Retinal pigment epithelial cell (primary cell): ENCODE measurements at places on chromosomes 11 and 22.

DNA sequence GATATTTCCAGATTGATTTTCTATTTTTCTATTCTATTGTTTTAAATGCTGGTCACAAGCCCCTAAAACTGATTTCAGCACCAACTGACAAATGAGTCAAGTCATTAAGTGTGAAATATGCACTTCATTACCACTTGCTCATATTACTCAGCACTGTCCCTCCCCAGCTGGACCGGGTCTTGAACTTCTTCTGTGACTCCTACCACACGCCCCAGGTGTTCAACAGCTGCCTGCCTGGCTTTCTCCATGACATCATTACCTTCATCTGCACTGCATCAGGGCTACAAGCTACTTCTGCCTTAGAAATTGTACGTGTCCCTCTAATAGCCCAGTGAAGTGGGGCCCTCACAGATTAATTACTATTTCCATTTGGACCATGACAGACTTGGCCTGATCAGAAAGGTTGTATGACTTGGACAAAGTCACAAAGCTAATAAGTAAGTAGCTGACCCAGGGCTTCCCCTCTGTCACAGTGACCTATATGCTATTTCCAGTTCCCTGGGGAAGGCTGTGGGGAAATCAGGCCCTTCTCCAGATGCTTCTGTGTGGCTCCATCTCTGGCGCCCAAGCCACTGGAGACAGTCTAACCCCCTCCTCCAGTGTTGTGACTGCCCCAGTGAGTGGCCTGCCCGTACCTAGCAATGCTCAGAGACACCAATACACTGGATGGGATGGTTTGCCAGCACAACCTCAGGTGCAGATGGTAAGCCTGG lies 18.1 kb downstream of the TBC1D10A start:
- DNase-seq, result no peak

DNA sequence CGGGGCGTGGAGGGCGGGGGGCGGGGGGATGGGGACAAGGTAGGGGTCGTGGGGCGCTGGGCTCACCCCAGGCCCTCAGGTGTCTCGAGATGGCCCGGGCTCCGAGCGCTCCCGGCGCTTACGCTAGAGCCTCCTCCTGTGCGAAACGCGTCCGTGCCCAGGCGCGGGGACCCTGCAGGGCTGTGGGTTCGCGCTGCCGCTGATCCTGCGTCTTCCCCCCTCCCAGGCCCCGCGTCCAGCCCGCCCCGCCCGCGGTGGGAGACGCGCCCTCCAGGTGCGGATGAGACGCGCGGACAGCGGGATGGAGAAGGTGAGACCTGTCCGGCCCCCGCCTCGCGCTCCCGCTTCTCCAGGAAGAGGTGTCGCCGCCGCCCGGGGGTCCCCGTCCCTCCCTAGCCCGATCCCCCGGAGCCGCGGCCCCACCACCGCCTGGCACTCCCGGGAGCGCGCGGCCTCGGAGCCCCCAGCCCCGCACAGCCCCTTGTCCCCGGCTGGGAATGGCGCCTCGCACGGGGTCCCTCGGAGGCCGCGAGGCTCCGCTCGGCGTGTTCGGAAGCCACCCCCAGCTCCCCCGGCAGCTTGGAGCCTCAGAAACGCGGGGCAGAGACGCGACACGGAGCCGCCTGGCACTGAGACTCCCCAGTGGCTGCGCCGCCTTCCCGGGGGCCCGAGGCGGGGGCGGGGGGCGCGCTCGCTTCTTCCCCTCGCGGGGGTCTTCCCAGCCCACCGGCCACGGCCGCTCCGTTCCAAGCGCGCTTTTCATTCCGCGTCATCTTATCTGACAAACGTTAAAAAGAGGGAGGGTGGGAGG lies 27.6 kb upstream of the TOLLIP start:
- no peak for DNase-seq

DNA sequence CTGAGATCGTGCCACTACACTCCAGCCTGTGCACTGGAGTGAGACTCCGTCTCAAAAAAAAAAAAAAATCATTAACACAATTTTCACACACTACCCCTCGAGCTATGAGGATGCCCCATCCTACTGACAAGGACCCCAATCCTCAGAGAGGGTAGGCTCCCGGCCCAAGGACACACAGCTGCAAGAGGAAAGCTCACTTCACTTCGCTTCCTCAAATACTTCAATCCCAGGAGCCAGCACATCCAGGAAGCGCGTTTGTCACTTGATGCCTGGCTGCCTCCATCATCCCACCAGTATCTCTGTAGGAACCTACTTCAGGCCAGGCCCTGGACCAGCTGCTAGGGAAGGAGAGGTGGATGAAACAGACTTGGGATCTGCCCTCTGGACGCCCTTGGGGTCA lies 144.0 kb downstream of the CRYBB2 start:
- DNase-seq, result no peak

DNA sequence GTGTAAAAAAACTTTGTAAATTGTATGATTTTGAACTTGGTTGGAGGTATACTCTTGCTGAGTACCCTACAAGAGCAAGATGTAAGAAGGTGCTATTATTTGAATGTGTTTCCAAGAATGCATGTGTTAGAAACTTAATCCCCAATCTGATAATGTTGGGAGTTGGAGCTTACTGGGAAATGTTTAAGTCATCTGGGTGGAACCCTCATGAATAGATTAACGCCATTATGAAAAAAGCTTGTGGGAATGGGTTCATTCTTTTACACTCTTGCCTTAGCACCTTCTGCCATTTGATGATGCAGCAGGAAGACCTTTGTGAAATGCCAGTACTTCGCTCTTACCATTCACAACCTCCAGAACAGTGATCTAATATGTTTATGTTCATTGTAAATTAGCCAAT lies 498.3 kb downstream of the TMEM135 start:
- no peak for DNase-seq

DNA sequence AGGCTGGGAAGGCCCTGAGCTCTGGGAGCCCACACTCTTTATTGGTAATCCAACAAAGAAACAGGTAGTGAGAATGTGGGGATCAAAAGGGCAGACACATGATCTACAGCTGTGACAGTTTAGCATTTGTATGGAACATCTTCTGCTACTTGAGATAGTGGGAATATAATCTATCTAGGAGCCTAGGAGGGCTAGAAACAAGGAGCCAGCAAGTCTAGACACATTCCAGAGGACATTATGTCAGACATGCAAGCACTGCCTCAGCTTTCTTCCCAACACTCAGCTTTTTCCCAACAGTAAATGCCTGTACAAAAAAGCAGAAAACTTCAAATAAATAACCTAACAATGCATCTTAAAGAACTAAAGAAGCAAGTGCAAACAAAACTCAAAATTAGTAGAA lies 1150.6 kb upstream of the RAG2 start:
- no peak for DNase-seq

DNA sequence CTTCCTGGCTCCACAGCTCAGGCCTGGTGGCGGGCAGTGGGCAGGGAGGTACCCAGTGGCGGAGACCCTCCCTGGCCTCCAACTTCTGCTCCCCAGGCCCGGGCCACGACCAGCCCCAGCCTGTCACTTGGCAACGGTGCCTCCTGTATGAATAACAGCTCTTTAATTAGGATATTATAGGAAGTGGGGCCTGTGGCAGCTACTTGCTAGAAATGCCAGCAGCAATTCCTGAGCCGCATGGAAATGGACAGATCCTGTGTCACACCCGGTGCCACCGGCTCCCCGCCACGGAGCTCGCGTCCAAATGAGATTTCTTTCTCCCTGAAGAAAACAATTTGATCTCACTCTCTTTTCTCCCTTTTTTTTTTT lies 104.5 kb downstream of the CHST1 start:
- DNase-seq, result no peak

- no peak for DNase-seq
Observed at GRCh38 chr22:48692734-48693376, 1134.8 kb downstream of the BRD1 start.

GRCh38 chr22:35966314-35967045 lies 62.1 kb downstream of the RBFOX2 start:
- DNase-seq, result no peak

DNA sequence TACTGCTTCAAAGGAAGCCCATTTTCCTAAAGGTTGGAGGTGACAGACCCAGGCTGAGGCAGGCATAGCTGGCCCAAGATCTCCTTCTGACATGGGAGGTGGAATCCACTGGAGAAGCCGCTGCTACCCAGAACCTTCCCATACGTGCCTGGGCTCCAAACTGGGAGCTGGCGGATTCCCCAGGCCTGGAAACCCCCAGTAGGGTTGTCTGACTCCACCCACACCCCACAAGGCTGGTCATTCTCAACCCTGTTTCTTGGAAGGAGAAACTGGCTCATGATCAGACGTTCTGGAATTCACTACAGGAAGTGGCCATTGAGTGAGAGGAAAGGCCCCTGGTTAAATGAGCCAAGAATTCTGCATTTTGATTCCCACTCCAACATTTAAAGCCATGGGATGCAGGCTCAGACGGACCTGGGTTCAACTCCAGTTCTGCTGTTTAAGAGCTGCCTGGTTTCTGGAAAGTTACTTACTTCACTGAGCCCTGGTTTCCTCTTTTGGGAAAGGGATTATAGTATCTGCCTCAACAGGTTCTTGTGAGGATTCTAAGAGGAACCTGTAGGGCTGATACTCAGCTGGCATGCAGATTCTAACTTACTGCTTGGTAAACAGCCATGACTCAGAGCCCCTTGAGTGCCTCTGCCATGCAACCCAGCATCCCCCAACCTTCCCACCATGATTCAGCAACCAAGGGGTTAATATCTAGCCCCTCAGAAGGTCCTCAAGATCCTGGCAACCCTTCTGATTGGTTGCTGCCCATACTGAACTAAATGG lies 19.4 kb upstream of the TSKU start:
- no peak for DNase-seq

- DNase-seq, result no peak
Observed at GRCh38 chr11:5224538-5225479, 2.1 kb downstream of the HBB start.

DNA sequence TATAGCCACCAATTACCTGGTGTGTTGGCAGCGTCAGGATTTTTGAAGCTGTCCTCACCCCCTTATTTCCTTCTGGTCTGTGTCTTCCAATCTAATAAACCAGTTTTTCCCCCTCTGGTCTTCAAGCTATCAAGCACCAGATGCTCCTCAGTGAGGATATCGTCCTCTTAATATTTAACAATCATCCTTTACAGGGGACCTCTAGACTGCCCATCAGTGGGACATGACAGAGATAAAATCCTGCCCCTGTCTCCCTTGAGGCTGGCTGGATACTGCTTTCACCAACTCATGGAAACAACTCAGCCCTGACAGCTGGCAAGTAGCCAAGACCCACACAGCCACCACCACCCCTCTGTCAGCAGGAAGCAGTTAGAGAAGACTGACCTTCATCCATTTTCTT lies 421.0 kb upstream of the API5 start:
- DNase-seq, result no peak

DNA sequence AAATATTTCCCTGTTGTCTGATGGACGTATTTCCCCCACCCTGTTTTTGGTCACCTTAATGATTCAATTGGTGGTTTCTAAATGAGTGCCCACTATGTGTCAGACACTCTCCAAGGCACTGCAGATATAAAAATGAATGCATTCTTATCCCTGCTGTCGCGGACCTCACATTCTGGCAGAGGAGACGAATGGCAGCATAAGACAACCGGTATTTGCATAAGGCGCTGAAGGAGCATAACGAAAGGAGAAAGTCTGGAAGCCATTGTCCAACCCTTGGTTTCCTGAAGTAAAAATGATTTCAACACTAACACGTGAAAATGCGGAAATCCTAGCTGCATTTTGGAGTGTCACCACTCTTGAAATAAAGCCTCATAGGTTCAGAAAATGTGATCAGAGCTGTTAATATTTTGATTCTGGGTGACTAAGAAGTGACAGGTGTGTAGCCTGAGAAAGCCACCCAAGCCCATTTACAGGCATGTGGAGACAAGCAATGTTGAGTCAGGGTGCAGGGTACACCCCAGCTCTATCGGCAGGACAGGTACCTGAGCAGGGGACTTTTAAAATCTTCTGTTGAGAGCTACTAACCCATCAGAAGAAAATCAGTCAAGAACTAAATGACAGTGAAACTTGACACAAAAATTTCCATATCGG lies 10.1 kb upstream of the GAB2 start:
- no peak for DNase-seq

DNA sequence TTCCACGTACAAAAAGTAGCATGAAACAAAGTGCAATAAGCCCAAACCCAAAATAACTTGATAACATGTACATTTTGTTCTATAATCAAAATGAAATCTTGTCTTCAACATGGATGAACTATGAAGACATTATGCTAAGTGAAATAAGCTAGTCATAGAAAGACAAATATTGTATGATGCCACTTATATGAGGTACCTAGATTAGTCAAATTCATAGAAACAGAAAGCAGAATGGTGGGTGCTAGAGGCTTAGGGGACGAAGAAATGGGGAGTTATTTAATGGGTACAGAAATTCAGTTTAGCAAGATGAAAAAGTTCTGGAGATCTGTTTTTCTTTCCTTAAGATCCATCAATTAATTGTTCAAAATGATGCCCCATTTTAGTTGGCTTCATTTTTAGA lies 7.5 kb downstream of the PGM2L1 start:
- DNase-seq, result no peak

- no peak for DNase-seq
Observed at GRCh38 chr22:35505399-35506258, 35.0 kb upstream of the RASD2 start.

- no peak for DNase-seq
Observed at GRCh38 chr22:44924710-44925109, 85.1 kb downstream of the PHF21B start.

DNA sequence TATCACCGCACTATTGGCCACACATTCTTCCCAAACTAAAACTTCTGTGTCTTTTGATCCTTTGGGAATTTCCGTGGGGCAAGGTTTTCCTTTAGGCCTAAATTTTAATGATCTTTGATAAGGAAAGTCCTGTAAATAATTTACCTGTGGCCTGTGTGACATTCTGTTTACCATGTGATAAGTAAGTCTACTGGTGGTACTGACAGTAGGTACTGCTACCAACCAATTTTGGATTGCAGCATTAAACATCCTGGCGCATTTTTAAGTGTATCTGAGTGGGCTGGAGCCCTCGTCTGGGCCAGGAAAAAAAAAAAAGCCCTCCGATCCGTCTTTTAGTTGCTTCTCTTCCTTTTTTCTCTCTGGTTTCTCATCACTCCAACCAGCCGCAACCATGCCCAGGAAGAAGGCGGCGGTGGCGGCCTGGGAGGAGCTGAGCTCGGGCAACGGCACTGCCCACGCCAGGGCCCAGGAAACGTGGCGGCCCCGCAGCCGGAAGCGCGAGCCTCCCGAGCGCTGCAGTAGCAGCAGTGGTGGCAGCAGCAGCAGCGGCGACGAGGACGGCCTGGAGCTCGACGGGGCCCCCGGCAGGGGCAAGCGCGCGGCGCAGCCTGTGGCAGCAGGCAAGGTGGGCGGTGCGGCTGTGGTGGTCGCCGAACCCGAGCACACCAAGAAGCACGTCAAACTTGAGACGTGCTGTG lies 33.6 kb downstream of the ASRGL1 start:
- DNase-seq, result no peak

DNA sequence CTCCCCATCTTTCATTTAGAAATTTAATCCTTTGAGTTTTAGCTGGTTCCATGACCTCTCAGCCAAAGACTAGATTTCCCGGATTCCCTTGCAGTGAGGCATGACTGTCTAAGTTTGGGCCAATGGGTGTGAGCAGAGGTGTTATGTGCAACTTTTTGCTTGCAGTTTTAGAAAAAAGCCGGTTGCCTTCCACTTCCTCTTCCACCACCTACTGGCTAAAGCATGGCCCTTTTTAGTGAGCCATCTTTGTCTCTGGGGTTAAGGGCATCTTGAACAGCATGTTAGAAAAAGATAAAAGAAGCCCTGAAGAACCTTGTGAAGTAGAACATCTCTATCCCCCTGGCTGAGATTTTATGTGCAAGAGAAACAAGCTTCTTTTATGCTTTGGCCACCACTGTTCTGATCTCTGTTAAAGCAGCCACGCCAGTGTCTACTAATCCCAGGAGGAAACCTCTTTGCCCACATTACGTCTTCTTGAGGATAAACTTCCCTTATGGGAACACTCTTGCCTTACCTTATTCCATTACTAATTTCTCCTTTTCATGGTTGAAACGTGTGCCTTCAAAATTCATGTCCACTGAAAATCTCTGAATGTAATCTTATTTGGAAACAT lies 279.9 kb downstream of the TENM4 start:
- no peak for DNase-seq
